ENCODE measurements at places on chromosomes 13 and 19.

DNA sequence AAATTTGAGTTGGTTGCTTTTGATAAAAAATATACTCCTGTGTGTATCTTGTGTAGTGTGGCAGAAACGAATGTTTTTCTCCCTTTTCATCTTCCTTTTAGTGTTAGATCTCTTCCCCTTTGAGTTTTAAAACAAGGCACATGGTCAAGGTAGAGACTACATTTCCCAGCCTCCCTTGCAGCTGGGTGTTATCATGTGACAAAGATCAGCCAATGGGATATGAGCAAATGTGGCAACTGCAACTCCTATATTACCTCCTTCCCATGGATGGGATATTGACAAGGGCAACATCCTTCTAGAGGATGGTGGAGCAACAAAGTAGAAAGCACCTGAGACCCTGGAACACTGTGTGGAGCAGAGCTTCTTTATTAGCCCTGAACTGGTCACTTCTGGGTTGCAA lies 42.4 kb downstream of the ADGRE3 start:
- no peak overlapping the region for H3K27ac ChIP-seq
- DNase-seq, result no peak
- H3K27me3 ChIP-seq, result no peaks in the 10 kb centered on the region
- H3K4me3 ChIP-seq, result no peak overlapping the region
- H3K36me3 ChIP-seq, result no peaks in the 10 kb centered on the region

DNA sequence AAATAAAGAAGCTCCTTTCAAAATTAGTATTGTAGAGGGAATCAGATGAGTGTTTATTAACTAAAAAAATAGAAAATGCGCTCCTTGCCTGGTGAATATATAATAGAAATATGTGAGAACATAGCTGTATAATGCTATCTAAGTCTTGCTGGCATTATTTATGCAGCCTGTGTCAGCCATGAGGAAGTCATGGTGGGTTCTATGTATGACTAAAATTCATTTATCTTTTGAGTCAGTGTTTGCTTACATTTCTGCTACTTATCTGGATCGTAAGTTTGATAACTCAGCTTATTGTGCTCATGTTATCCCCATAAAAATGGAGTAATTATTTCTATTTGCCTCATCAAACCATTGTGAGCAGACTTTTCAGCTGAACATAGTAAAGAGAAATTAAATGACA lies 449.3 kb downstream of the OXGR1 start:
- H3K27me3 ChIP-seq, result no peaks in the 10 kb centered on the region
- H3K27ac ChIP-seq, result no peak overlapping the region
- no peaks in the 10 kb centered on the region for H3K36me3 ChIP-seq
- H3K4me3 ChIP-seq, result no peak overlapping the region
- H3K4me1 ChIP-seq, result no peaks in the 10 kb centered on the region

- no peaks in the 10 kb centered on the region for H3K36me3 ChIP-seq
- H3K27me3 ChIP-seq, result no peaks in the 10 kb centered on the region
- no peak overlapping the region for H3K27ac ChIP-seq
- no peak overlapping the region for H3K4me3 ChIP-seq
- DNase-seq, result no peak
These were observed 31.0 kb downstream of the PTPRS start for GRCh38 chr19:5309438-5310204.

GRCh38 chr19:3054265-3054971 lies 7.9 kb downstream of the TLE5 start:
- H3K4me3 ChIP-seq, result no peak overlapping the region
- H3K27ac ChIP-seq, result peak overlapping the region; percentile 96
- DNase-seq, result no peak

DNA sequence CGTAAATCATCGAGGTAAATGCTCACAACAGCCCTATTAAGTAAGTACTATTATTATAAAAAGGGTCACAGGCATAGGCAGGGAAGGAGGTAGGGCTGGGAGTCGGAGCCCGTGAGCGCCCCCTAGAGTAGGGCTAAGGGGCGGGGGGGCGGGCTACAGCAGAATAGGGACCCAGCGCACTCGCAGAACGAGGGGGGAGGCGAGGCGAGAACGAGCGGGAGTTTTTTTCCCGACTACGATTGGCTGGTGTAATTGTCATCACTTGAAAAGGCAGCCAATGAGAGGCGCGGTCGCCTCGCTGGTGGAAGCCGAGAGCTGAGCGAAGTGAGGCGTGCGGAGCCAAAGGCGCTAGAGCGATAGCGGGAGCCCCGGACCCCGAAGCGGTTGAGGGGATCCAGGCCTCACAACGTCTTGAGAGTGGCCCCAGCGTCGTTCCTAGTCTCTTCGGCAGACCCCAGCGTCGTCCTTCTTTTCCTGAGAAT lies 24.2 kb downstream of the KEAP1 start:
- H3K4me1 ChIP-seq, result peaks cover 14% of the 10 kb centered on the region
- H3K27me3 ChIP-seq, result no peaks in the 10 kb centered on the region
- no peak overlapping the region for H3K4me3 ChIP-seq
- no peaks in the 10 kb centered on the region for H3K36me3 ChIP-seq

- no peak overlapping the region for H3K4me3 ChIP-seq
- DNase-seq, result no peak
- no peaks in the 10 kb centered on the region for H3K27me3 ChIP-seq
- no peak overlapping the region for H3K27ac ChIP-seq
These were observed 26.0 kb upstream of the KBTBD7 start for GRCh38 chr13:41220401-41220800.
